ENCODE measurements at places on chromosomes 6 and 20.

DNA sequence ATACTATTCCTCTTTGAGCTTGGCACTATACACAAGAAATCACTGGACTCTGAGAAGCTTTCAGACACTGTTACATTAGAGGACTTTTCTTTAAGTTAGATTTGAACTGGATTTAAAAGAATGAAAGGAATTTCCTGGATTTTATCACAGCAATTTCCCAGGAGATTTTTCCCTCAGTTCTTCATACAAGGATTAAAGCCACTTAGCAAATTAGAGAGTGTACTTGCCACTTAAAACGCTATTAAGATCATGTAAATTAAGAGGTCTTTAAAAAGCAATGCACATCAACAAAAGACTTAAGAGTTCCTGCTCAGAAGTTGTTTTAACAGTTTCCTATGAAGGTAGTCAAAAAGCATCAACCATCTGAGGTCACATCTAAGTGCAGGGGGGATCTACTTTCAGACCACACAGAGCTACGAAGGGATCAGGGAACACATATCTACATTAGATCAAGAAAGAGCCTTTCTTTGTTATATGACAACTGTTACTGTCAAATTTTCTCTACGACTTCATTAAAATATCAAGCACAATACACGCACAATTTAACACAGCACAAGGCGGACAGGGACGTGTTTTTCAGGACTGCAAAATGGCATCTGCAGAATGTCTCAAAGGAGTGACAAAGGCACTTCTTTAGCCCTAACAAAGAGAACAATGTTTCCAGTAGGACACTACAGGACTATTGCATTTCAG is 65.8 kb downstream of the EPB41L2 start:
- DNase-seq = no peak

DNA sequence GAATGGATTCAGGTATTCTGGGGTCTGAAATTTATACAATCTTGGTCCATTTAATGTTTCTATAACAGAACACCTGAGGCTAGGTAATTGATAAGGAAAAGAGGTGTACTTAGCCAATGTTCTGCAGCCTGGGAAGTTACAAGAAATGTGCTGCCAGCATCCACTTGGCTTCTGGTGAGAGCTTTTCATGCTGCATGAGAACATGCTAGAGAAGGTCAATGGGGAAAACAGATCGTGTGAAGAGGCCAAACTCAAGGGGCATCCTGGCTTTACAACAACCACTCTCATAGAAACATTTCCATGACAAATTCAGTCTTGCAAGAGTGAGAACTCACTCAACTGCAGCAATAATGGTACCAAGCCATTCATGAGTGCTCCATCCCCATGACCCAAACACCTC is 16.8 kb downstream of the IL22RA2 start:
- no peak for DNase-seq

DNA sequence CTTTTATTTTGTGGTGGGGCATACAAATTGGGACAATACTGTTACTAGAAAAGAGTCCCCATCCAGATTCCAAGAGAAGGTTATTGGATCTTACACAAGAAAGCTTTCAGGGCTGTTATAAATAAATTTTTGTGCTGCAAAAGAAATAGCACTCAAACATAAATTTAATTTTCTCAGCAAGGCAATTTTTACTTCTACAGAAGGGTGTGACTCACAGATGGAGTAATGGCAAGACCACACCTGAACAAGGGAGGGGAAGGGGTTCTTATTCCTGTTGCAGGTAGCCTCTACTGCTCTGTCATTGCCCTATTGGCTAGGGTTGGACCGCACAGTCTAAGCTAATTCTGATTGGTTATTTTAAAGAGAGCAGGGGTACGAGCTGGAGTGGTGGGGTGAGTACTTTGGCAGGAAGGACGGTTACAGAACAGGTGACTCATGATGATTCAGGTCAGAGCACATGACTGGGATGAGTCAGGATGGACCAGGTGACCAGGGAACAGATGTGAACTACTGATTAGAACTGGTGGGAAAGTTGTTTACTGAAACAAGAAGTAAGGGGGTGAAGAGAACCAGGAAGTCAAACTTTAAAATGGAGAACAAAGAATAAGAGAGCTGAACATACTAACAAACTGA is 41.1 kb downstream of the CNR1 start:
- DNase-seq = no peak

GRCh38 chr6:93550551-93551276 is 131.4 kb upstream of the EPHA7 start:
- no peak for DNase-seq

DNA sequence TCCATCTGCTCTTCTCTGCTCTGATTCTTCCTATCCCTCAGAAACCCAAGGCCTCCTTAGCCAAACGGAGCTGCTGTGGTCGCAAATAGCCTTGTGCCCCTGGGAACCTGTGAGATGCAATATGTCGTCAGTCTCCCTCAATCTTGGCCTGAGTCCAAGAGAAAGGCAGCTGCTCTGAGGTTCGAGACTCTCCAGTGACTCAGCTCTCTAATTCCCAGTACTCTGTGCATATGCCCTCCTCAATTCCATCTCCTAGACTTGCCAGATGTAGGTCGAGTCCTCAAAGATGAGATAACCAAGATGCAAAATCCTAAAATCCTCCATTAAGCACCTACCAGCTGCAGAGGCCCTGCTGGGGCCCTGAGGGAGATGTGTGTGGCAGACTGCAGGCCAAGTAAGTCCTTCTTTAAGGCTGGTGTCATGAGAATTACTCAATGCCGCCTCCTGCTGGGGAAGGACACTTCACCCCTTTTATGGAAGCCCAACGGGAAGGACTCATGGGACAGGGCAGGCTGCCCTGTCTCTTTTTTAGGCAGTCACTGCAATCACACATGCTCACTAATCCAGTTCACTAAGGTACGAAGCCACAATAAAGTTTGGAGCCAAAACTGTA is 28.5 kb downstream of the C6orf15 start:
- DNase-seq = no peak

GRCh38 chr20:62190639-62191411 is 8.0 kb downstream of the MTG2 start:
- DNase-seq = no peak

GRCh38 chr20:37257530-37257929 is 4.1 kb downstream of the GHRH start:
- DNase-seq = no peak

DNA sequence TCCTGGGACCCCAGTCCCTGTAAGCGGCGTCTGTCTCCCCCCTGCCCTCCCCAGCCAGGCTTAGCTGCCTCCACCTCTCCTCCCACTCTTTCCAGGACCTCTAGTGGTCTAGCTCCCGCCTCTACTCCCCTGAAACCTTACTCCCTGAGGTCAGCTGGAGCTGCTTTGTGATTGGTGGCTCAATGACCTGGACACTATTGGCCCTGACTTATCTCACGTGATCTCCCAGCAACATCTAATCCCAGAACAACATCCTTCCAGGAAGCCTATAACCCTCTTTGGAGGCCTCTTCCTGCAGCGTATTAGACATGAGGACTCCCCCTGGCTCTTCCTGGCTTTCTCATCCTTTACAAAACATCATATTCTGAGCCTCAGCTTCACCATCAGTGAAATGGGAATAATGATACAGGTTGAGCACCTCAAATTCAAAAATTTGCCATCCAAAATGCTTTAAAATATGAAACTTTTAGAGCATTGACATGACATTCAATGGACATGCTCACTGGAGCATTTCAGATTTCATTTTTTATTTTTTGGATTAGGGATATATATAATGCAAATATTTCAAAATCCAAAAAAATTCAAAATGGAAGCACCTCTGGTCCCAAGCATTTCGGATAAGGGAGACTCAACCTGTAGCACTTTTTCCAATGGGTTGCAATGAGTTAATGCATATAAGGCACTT is 16.3 kb upstream of the SRC start:
- no peak for DNase-seq

DNA sequence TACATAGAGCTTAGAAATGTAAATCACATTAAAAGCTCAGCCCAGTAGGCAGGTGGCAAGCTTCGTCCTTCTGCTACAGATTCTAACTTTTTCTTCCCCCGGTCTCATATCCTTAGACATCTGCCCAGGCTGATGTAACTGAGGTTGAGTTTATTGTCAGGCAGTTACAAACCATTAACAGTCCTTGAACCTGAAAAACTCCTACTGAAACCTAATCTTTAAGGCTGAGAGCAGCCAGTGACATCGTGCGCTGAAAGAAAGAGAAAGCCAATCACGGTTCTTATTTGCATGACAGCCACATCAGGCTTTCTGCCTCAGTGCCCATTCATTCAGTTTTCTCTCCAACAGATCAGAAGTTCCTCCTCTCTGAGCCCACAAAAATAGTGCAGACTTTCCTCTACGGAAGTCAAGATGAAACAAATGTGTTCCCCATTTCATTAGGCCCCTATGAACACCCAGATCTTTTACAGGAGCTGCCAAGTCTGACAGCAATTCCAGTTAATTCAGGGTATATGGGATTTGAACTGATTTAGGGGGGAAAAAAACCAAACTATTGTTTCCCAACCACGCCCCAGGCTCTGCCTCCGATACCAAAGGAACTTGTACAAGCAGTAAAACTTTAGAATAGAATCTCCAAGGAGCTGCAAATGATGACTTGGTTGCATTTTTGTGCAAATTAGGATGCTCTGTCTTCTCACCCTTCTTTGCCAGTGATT is at the start of gene NHSL1:
Gene NHSL1 (minus strand): TSS at position 192 of the 716 bp plus-strand sequence. CDS start 204 bp downstream, outside the sequence.
- DNase-seq = no peak

- no peak for DNase-seq
Observed at GRCh38 chr6:130978660-130979396, 84.2 kb downstream of the EPB41L2 start.

GRCh38 chr6:17484201-17484849 is 90.9 kb downstream of the CAP2 start:
- DNase-seq = no peak

DNA sequence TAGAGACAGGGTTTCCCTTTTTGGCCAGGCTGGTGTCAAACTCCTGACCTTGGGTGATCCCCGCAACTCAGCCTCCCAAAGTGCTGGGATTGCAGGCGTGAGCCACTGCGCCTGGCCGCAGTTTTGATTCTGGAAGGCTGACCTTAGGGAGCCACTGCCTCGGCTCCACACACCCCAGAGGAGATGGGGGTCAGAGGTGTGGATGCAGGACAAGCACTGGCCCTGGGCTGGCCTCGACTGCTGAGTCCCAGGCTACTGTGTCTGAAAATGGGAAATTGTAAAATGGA is 1.5 kb downstream of the ZBP1 start:
- DNase-seq = no peak

DNA sequence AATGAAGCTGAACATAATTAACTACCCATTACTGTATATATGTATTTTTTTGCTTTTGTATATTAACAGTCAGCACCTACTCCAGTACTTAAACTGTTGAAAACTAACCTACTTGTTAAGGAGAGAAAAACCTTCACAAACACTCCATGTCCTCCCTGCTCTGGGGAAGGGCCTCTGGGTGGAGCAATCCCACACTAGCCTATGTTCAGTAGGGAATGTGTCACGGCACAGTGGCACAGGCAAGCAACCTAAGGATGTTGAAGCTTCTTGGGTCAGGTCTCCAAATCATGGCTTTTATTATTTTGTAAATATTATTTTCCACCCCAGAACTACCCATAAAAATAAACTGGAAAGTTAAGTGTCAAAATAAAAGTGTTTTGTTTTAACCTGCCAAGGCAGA is 5.3 kb downstream of the MAN1A1 start:
- DNase-seq = no peak

DNA sequence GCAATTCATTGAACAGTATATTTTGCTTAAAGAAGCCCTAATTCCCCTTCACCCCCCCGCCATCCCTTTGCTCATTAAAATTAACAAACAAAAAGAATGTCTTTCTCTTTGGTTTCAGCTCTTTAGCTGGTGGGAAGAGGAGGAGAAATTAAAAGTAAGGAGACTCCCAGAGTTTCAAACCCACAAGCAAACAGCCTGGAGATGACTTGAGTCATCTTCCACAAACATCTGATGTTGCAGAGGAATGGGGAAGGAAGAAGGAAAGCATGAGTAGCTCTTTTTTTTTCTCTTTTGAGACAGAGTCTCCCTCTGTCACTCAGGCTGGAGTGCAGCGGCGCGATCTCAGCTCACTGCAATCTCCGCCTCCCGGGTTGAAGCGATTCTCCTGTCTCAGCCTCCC is 189.6 kb downstream of the ADAT2 start:
- DNase-seq = no peak

DNA sequence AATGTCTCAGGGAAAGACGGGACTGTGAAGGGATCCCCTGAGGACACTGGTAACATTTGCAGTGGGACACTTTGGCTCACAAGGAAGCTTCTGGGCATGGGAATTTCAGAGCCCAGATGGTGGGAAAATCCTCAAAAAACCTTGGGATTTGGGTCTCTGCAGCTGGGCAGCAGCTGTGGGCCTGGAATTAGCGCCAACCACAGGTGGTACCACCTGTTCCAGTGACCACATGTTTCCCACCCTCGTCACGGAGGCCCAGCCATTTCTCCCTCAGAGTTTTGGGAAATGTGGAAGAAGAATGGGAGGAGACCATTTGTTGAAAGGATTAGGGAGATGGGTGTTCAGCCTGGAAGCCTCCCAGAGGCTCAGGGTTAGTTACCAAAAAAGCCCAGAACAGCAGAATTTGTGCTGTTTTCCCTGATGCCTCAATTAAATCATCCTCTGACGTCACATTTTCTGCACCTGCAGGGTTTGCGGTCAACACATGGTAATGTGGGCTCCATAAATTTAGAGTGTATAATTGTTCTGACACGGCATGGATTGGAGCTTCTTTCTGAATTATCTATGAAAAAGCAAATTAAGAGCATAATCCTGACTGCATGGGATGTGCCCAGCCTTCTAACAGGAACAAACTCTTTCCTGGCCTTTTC is 34.4 kb downstream of the EDN3 start:
- no peak for DNase-seq

GRCh38 chr6:33430334-33430733 is 10.5 kb downstream of the SYNGAP1 start:
- no peak for DNase-seq

- peak; percentile 73 for DNase-seq
Observed at GRCh38 chr6:32192608-32193039, at the start of gene GPSM3. TSS of gene GPSM3 (minus strand) at chr6:32192643. CDS start at chr6:32192513, 130 bp downstream.

GRCh38 chr20:46752728-46753127 is 43.3 kb downstream of the SLC2A10 start:
- peak; percentile 24 for DNase-seq

GRCh38 chr20:33681728-33682353 is 4.3 kb downstream of the E2F1 start:
- no peak for DNase-seq

DNA sequence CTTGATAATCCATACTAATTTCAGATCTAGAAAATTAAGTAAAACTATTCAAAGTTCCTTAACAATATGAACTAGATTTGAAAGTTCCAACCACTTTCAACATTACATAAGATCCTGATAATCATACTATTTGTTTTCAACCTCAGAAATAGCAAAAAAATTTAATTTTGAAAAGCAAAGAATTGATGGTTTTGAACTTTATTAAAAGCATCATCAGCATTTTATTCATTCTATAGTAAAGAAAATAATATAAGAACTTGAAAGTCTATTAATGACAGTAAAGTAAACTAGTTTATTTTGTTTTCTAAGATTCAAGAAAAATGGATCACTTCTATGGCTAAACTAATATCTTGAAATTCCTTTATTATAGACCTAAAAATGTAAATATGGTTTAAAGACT is 26.8 kb downstream of the EYS start:
- DNase-seq = no peak

- no peak for DNase-seq
Observed at GRCh38 chr20:35318502-35319157, 26.4 kb upstream of the FAM83C start.

- DNase-seq = no peak
Observed at GRCh38 chr20:57222631-57222950, 43.9 kb downstream of the BMP7 start.

All from left ventricle myocardium inferior (tissue), 1 donor.